Osteocyte (in vitro differentiated cells): ENCODE measurements at places on chromosomes 5 and 9. TPM values are rescaled to one million over a fixed set of nuclear protein-coding genes. Genes with fewer than 3 reads are reported as not detected.

The PIP5K1B gene
- total RNA-seq: not detected in 2 replicates

The CERT1 gene
- total RNA-seq: 33.1 and 36.5 TPM in 2 replicates

The DAB2IP gene
- total RNA-seq: 43.6 and 47.9 TPM in 2 replicates

The ZFP2 gene
- total RNA-seq: 1.2 and 1.7 TPM in 2 replicates

The OR13C2 gene
- not detected in 2 replicates for total RNA-seq

DNA sequence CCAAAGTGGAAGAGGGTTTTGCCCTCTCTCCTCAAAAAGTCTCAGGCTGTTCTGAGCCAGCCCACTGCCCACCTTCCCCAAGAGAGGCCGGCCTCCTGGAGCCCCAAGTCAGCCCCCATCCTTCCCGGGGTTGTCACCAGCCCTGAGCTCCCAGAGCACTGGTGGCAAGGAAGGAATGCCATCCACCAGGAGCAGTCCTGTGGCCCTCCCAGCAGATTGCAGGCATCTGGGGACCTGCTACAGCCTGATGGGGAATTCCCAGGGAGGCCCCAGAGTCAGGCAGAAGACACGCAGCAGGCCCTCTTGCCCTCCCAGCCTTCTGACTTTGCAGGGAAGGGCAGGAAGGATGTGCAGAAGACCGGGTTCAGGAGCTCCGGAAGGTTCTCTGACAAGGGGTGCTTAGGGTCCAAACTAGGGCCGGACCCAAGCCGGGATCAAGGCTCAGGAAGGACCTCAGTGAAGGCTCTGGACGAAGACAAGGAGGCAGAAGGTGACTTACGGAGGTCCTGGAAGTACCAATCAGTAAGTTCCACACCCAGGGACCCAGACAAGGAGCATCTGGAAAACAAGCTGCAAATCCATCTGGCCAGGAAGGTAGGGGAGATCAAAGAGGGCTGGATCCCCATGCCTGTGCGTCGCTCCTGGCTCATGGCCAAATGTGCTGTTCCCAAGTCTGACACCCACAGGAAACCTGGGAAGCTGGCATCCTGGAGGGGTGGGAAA is 3.7 kb downstream of the SPATA31E1 start:
- DNase-seq: no peak

DNA sequence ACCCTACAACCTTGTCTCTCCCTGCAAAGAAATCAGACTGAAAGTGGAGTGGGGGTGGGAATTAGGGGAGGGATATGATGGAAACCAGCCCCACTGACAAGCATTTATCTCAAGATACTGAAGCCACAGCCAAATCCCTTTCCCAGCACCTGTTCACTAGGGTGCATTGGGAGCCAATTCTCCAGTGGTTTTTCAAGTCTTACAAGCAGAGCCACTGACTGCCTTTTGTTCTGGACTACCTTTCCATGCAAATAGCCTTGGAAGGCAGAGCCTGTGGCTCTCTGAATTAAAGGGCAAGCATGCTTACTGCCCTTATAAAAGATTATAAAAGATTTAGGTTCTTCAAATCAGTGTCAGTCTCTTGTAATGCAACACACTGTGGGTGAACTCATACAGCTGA is 8.8 kb upstream of the GGTA1 start:
- no peak for DNase-seq

DNA sequence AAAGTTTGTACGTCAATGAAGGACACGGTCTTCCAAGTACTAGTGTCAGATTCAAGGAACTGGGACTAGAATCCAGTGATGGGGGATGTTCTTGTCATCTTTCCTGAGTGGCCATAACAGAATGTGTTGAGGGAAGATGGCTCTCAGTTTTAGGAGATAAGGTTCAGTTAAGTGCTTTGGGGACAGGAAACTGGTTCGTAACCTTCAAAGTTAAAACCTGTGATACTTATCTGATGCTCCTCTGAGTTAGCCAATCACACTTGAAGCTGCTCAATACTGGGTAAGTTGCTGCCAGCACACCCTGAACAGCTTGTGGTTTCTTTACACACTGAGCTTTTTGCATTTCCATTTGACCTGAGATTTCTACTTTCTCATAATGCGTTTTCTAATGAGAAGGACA is 64.4 kb downstream of the PIK3R1 start:
- DNase-seq: no peak

GRCh38 chr9:123251741-123252140 is 16.6 kb downstream of the STRBP start:
- no peak for DNase-seq

DNA sequence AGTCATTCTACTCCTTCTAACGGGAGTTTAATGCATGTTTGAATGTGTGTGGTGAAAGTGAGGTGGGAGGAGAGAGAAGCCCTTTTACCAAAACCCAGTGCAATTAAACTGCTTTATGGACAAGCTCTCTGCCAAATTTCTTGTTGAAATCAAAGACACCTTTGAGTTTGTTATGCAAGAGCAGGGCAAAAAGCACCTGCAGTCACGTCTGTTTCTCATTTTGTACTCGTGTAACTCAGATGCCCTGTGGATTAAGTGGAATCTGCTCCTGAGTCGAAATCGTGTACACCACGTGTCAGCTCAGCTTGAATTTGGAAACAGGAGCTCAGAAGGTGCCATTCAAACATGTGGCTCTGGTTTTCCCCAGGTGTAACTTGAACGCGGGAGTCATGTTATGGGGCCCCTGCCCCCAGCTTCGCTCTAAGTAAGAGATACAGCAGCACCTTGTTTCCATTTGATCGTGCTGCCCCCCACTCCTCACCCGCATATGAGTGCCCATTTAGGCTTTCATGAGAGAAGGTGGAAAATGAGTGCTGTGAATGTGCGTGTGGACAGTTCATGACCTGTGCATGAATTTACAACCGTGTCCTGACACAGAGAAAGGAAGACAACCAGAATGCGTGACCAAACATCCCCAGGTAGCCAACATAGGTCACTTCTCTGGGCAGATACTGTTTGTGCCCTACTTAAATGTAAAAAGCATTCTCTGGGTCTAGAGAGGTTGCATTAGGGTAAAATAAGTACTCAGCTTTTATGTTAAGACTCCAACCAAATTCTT is 347.0 kb upstream of the SLC30A5 start:
- no peak for DNase-seq

DNA sequence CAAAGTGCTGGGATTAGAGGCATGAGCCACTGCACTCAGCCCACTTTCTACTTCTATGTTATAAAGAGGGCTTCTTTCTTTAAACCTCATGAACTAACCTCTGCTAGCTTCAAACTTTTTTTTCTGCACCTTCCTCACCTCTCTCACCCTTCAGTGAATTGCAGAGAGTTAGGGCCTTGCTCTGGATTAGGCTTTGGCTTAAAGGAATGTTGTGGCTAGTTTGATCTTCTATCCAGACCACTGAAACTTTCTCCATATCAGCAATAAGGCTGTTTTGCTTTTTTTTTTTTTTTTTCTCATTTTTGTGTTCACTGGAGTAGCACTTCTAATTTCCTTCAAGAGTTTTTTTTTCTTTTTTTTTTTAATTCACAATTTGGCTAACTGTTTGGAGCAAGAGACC is 216.4 kb upstream of the MAP3K1 start:
- DNase-seq: no peak

- DNase-seq: no peak
Measured at GRCh38 chr9:1869843-1870242, 145.3 kb upstream of the SMARCA2 start.

DNA sequence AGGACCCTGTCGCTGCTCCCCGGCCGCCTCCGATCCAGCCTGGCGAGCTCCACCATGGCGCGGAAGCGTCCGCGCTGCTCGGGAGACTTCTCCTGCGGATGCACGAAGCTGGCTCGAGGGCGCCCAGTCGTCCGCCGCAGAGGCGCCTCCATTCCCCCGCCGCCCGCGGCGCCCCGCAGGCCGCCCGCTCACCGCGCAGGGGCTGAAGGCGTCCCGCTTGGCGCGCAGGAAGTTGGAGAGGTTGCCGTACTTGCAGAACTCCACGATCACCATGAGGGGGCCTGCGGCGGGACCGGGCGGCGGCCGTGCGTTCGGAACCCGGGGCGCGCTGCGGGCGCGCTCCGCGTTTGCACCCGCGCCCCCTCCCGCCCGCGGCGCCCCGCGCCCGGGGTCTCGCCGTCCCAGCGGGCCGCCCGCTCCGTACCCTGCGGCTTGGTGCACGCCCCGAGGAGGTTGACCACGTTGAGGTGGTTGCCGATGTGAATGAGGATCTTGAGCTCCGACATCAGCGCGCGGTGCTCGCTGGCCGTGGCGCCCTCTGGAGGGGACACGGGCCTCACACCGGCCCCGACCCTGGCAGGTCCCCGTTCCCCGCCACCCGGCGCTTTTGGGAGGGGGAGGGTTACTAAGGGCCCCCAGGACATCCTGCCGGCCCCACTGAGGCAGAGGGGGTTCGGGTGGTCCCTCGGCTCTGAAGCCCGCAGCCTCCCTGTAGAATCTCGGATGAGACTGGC is 27.7 kb upstream of the SCGB3A1 start:
- no peak for DNase-seq

- DNase-seq: no peak
Measured at GRCh38 chr9:136625101-136626065, 37.3 kb upstream of the EGFL7 start.

GRCh38 chr5:138391859-138392386 is 39.4 kb downstream of the KDM3B start:
- DNase-seq: no peak

GRCh38 chr5:41961736-41962135 is 36.7 kb downstream of the FBXO4 start:
- DNase-seq: no peak

DNA sequence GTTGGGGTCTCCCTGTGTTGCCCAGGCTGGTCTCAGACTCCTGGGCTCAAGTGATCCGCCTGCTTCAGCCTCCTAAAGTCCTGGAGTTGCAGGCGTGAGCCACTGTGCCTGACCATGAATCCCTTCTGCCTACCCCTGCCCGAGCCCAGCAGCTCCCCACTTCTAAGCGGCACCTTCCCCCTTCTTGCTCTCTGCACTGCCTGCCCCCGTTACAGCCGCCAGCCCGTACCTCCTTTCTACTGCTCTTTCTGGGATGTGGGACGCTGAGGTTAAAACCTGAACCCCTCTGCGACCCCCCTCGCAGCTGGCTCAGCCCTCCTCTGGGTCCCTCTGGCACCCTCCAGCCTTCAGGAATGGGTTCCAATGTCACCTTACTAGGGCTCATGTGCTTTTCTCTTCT is 249.6 kb downstream of the PBX3 start:
- no peak for DNase-seq

DNA sequence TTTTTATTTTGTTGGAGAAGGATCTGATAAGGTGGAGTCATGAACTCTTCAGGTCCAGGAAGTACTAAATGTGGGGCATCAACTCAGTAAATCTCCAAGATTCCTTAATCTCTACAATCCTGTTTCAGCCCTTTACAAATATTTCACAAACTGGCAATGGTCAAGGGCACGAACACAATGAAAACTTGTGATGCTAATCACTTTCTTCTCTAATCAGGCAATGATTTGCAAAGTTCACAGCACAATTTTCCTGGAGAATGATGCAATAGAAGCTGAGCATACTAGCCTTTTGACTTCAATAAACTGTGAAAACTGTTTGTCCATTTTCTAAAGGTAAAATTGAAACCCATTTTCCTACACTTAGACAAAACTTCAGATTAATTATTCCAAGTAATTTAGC is 16.9 kb downstream of the GDF9 start:
- no peak for DNase-seq

- DNase-seq: no peak
Measured at GRCh38 chr9:100340224-100340623, 12.5 kb downstream of the TEX10 start.

DNA sequence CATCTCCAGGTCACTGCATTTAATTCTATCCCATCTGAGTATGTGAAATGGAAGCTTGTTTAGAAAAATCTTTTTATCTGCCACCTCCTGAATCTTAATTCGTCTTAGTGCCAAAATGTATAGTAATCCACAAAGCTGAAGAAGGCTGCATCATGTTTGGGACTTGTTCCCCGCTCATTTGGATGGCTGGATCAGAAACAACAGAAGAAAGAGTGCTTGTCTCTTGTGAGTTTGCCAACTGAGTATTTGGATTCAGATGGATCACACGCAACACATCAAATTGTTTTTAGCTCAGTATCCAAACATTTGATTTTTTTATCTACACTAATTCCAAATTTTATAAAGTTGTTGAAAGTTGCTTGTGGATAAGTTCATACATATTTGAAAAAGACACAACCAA is 197.2 kb upstream of the PAPPA start:
- no peak for DNase-seq

DNA sequence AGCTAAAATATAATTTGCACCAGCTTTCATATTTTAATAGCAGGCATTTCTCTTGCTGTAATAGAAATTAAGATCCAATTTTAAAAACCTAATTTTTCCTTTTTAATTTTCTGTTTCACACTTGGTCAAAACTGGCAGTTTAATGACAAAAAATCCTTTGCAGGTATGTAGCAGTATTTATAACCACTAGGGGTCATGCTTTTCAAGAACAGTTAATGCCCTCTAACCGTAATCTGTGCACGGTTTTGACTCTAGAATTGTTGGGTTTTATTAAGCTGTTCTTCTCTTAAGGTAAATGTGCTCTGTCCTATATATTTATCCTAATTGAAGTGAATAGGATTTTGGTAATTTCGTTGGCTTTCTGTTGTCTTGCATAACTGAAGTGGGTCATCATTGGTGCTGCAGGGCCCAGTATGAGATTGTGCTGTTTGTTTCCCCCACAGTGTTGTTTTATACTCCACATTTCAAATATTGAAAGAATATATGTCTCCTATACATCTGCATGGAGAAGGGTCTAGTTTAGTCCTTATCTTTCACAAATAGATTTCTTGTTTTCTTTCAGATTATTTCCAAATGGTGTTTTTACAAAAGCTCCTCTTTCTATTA is 107.4 kb downstream of the SCAMP1 start:
- DNase-seq: no peak

DNA sequence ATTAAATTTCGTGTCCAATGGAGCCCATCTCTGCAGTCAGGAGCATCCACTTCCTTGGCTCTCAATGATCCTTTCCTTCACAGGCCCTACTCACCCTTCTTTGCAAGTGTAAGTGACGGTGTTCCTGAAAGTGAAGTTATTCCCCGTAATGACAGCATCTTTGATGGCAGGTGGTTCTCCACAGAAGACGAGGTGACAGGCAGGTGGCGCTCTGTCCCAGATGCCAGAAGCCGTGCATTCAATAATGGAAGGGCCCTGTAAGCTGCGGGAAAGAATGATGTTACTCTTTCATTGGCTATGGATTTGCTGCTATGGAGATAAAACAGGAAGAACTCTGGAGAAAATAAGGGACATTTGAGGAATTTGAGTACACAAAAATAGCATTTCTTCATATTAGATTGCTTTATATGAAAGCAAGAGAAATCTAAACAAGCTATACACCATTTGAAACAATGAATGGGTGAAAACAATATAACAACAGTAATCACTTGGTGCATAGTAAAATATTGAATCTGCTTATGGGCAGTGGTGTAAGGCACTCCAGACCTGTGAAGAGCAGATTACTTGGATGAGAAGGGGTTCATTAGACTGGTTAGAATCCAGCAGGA is 89.9 kb upstream of the TXNDC8 start:
- DNase-seq: no peak

GRCh38 chr9:84969084-84969483 is 299.6 kb downstream of the NTRK2 start:
- no peak for DNase-seq

- no peak for DNase-seq
Measured at GRCh38 chr5:154945695-154946301, 4.9 kb downstream of the MRPL22 start.

GRCh38 chr5:103519550-103519949 is 43.0 kb downstream of the NUDT12 start:
- DNase-seq: no peak

GRCh38 chr5:106331415-106331814 is 1339.3 kb downstream of the EFNA5 start:
- no peak for DNase-seq
